ENCODE measurements at places on chromosomes 2 and 18.

DNA sequence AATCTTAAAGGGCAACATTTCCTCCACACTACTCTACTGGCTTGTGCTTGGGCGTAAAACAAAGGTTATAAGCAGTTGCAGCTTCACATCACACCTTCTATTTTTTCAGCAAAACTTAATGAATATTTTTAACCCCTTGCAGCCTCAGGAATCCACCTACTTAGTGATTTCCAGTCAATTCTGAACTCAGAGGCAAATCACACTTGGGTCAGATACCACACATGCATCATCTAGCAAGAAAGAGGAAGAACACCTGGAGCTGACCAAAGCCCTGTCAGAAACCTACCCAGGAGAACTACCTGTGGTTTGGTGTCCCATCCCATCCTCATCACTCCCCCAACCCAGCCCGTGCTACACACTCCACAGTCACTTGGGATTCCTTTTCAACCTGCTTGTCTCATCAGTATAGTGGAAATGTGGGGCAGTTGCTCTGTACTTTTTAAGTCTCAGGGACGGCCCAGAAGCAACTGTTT lies 25.5 kb downstream of the PIAS2 start:
- DNase-seq = no peak

- no peak for DNase-seq
Observed at GRCh38 chr2:23065210-23065609, 319.8 kb upstream of the KLHL29 start.

- no peak for DNase-seq
Observed at GRCh38 chr2:55489467-55490062, 30.0 kb upstream of the CFAP36 start.

DNA sequence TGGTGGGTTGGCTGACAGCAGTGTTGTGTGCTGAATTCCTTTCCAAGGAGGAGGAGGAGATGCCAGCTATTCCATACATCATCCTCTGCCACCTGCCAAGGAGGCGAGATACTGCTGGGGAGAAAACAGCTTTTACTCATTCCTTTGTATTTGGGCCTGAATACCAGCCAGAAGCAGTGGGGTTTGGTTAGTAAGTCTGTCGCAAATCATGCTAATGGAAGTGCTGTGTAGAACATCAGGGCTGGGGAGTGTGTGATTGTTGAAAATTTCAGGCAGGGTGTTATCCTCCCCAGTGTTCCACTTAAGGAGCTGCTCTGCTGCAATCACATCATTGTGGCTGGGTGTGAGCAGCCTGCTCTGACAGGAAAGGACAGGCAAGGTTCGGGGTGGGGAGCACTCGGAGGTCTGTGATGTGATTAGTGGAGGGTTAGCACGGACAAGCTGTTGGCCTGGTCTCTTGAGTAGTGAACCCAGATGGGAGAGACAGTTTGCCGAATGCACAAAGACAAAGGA lies 128.2 kb upstream of the DLX2 start:
- DNase-seq = no peak

GRCh38 chr2:231884438-231885140 lies 41.6 kb downstream of the NPPC start:
- DNase-seq = no peak

DNA sequence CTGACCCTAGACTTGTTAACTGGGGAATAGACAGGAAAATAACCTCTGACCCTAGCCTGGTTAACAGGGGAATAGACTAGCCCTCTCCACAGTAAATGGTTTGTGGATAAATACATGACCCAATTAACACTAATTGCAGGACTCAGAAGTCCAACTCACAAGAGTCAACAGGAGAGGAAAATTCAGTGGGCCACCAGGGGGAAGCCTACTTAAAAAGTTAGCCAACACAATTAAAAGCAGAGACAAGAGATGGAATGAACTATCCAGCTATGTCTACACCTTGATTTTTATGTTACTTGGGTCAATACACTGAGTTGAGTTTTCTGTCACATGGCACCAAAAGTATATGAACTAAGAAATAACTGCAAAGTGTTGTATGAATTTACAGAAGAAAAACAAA lies 158.8 kb upstream of the SLC39A10 start:
- peak; percentile 54 for DNase-seq

- no peak for DNase-seq
Observed at GRCh38 chr2:181847198-181847556, 44.4 kb upstream of the ITPRID2 start.

- no peak for DNase-seq
Observed at GRCh38 chr2:161415987-161416707, at the start of gene TBR1. Gene TBR1, plus strand, starts transcription at chr2:161416297. Its CDS starts 114 bp downstream, at chr2:161416411.

DNA sequence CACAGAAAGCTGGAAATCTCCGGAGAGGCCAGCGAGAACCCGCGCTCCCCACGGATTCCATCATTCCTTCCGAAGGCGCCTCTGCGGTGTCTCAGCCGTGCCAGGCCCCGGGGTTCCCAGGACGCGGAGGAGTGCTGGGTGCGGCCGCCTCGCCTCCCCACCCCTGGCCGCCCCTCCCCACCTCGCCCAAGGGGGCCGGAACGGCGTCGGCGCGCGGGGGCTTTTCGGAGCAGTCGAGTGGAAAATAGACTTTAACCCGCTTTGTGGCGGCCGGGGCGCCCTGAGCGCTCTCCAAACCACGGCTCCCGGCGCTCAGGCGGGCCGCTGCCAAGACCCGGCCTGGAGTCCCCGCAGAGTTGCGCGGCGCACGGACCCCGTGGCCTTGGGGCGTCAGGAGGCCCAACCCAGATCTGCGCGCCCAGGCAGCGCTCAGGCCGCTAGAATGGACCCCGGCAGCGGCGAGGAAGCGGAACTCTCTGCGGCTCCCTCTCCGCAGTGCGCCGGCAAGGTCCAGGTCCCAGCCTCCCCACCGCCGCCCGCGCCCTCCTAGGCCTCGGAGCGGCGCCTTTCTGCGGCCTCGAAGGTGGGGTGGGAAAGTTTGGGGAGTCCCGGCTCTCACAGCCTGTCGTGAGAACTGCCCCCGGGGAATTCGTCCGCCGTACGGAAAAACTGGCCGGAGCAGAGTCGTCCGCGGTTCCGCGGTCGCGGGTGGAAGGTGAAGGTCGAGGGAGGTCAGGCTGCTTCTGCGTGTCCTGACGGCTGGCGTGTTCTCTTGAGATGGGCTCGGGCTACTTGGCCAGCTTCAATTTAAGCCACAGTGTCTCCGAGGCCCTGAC lies 1.2 kb upstream of the EMX1 start:
- DNase-seq = peak; percentile 31

DNA sequence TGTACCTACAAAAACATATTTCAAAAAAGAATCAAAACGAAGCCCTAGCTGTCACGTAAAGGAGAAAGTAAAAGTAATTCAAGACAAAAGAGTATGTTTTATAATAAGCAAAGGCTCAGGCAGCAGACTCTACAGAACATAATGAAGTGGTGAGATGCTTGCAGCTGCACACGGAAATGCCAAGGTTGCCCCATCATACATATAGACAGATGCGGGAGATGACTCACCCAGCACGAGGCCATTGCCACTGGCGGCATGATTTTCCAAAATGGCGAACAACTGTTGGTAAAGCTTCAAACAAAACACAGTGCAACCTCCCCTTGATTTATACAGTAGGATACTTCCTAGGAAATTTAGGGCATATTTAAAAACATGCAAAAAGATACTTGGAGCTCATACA lies 26.0 kb upstream of the C1QL2 start:
- no peak for DNase-seq

DNA sequence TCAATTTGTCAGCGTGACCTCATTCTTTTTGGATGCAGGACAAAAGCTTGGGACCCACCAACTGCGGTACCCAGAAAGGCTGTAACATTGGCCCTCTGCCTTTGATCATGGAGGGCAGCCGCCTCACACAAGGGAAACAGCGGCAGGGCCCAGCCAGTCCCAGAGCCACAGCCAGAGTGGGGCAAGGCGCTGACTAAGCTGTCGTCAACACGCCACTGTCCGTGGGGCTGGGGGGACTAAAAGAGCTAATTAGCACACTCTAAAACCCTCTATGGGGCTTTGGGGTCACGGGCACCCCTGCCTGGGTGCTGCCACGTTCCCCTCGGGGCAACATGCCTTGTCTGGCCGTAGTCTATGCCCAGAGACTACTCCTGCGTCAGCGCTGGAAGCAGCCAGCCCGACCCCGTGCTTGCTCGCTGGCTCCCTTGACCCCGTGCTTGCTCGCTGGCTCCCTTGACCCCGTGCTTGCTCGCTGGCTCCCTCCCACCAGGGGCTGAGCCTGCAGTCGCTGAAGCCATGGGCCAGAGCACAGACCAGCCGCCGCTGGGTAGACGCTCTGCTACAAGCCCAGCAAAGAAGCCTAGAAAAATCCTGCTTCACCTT lies 598.4 kb downstream of the MBD2 start:
- no peak for DNase-seq

GRCh38 chr18:366466-367061 lies 98.7 kb upstream of the THOC1 start:
- DNase-seq = no peak

GRCh38 chr2:107383691-107384090 lies 443.0 kb upstream of the RGPD4 start:
- DNase-seq = no peak

DNA sequence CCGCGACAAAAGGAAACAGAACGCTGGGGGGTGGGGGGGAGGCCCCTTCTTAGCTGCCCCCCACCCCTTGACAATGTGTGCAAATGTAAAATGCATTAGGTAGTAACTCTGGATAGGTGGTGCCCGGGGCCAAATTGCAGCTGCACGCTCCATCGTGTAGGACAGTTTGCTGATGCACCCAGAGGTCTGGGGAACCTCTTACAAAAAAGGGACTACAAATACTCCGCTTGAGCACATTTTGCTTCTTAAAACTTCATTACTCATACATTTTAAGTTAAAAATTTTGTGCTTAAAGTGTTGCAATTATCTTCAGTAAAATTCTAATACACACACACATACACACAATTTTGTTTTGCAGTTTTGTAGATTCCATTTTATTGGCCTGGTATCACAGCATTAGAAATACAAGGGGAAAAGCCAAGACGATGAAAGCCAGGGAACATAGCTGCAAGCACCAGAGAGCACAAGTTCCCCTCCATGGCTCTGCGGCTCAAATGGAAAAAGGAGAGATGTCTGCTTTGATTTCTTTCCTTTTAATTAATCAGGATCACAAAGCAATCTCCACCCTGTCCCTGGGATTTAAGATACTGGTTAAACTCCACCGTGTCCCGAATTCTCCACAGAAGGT lies 582.1 kb downstream of the ZEB2 start:
- DNase-seq = no peak

DNA sequence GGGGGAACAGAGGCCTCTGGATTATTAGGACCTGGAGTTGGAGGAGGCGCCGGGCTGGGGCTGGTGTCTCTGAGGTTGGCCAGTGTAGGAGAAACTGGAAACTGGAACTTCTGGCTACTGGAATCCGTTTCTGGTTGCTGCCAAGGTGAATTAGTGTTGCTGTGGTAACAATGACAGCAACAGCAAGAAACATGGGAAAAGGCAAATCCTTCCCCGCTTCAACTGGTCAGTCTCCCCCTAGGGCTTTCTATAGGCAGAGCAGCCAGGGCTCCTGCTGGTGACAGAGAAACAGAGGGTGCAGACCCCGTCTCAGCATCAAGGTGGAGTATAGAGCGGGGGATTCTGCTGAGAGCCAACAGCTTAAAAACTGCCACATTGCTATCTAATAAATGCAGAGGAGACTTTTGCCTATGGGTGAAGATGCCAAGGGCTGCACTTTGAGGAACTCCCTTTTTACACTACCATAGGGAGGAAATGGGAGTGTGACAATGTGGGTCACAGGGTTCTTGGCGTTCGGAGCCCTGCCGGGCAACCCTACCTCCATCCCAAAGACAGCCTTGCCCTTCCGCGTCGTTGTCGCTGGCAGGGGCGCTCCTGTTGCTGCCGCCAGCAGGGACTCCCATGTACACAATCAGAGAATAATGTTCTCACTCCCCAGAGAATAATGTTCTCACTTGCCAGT lies 81.4 kb upstream of the CABLES1 start:
- DNase-seq = peak; percentile 73

DNA sequence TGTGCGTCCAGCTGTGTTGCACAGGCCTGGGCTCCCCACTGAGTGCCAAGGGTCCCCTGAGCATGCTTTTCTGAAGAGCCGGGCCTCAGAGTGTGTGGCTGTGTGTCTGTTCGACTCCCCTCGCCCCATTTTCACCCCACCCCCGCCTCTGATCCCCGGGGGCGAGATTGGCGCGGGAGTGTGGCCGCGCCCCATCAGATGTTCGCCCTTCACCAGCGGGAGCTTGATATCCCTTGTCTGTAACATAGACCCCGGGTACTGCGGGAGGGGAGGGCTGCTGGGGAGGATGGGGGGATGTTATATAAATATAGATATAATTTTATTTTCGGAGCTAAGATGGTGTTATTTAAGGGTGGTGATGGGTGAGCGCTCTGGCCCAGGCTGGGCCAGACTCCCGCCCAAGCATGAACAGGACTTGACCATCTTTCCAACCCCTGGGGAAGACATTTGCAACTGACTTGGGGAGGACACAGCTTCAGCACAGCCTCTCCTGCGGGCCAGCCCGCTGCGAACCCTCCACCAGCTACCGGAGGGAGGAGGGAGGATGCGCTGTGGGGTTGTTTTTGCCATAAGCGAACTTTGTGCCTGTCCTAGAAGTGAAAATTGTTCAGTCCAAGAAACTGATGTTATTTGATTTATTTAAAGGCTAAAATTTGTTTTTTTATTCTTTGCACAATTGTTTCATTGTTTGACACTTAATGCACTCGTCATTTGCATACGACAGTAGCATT lies 1.5 kb downstream of the RHOB start:
- peak; percentile 37 for DNase-seq

- DNase-seq = no peak
Observed at GRCh38 chr18:69897397-69898108, 50.1 kb downstream of the CD226 start.

- DNase-seq = peak; percentile 8
Observed at GRCh38 chr2:7748717-7749415, 831.7 kb downstream of the RNF144A start.

- DNase-seq = no peak
Observed at GRCh38 chr2:70400539-70400938, 98.7 kb upstream of the FAM136A start.

GRCh38 chr2:176612036-176612435 lies 342.8 kb downstream of the MTX2 start:
- no peak for DNase-seq

DNA sequence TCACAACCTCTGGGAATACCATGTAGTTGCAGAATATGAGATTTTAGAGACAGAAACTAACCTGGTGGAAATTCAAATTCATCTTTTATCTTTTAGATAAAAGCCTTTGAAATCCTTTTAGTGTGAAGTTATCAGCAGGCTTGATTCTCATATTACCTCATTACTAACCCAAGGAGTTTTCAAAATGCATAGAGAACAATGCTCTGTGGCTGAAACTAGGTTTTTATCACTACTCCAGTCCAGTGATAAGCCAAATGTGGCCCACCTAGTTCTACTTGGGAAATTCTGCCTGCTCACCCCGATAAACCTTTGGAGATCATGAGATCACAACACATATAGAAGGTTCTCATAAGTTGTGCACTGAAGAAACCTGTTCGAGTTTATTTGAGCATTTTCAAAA lies 121.7 kb downstream of the MMADHC start:
- DNase-seq = no peak
